ENCODE measurements at places on chromosomes 6 and 20. TPM values are rescaled to one million over a fixed set of nuclear protein-coding genes. Genes with fewer than 3 reads are reported as not detected.

Gene TRIM10
- total RNA-seq = 2.3 TPM

Gene CCND3
- total RNA-seq = 40.6 TPM

Gene NKX2-2
- total RNA-seq = 4.8 TPM

Gene CSNK2A1
- total RNA-seq = 41.5 TPM

Gene SSTR4
- not detected for total RNA-seq

Gene SLC52A3
- total RNA-seq = 0.89 TPM

Gene TTK
- total RNA-seq = 9.2 TPM

Gene HLA-B
- 1,907 TPM for total RNA-seq

DNA sequence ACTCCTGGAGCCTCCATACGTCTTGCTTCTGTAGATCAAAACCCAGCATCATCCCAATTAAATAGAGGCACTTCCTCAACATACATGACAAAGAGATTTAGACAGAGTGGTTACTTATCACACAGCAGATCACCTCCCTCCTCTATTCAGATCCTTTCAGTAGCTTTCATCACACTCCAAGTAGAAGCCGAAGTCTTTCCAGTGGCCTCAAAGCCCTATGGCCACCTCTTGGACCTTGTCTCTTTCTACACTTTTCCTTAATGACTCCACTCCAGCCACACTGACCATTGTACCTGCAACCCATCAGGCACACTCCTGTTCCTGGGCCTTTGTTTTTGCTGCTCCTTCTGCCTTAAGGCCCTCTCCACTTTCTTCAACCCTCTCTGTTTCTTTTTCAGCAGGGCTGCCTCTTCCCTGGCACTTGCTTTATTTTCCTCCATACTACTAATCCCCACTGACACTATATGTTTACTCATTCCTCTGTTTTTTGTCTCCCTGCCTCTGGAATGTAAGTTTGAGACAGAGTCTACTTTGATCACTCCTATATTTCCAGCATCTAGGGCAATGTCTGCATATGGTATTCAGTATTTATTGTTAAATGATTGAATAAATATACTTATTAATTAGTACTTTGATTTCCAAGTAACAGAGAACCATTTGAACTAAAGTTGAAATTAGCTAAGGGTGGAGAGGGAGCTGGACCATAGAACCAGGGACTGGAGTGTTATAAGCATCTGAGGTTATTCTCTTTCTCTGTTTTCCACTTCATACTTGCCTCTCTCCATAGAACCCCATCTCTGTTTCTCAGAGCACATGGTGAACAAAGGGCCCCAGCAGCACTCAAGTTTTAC, 43.4 kb upstream of the TRAM2 start:
- DNase-seq = no peak

DNA sequence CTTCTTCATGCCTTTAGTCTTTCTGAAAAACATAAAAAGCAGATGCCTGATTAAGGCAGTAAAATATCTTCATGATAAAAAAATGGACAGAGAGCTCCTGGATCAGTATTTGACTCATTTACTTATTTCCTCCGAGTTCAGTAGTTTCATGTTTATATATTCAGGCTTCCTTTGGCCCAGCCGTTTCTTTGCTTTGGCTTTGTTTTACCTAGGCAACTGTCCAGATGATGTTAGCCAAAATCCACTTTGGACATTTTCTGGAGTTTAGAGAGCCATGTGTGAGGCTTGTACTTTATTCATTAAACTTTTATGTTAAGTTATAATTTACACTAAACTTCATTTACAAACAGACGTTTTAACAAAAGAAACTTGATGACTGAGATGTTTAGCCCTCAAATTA, 307.1 kb upstream of the RSPO3 start:
- no peak for DNase-seq

DNA sequence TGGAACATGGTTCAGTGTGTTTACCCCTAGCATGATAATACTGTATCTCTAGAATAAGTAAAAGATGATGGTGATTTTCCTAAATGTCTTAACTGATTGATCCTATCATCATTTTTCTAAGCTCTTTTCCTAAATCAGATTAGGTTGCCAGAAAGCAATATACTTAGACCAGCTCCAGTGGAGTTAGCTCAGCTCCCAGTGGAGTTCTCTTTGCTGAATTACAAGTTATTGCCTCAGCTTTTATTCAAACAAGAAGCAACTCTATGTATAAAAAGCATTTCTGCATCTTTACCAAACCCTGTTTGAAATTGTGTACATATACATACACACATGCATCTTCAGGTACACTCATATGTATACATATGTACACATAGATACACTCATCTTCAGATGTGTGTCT, 44.9 kb downstream of the SNX9 start:
- no peak for DNase-seq

GRCh38 chr6:38262609-38263008, 377.1 kb downstream of the BTBD9 start:
- DNase-seq = no peak

GRCh38 chr6:140653972-140654371, 1279.5 kb upstream of the CITED2 start:
- DNase-seq = no peak

- DNase-seq = no peak
These were observed 112.1 kb downstream of the TOX2 start for GRCh38 chr20:44026647-44027342.

GRCh38 chr6:42790549-42791181, 8.8 kb downstream of the BICRAL start:
- no peak for DNase-seq

- no peak for DNase-seq
These were observed 45.2 kb downstream of the HLA-G start for GRCh38 chr6:29872791-29873190.

GRCh38 chr6:134936931-134937330, 13.0 kb downstream of the ALDH8A1 start:
- DNase-seq = no peak

DNA sequence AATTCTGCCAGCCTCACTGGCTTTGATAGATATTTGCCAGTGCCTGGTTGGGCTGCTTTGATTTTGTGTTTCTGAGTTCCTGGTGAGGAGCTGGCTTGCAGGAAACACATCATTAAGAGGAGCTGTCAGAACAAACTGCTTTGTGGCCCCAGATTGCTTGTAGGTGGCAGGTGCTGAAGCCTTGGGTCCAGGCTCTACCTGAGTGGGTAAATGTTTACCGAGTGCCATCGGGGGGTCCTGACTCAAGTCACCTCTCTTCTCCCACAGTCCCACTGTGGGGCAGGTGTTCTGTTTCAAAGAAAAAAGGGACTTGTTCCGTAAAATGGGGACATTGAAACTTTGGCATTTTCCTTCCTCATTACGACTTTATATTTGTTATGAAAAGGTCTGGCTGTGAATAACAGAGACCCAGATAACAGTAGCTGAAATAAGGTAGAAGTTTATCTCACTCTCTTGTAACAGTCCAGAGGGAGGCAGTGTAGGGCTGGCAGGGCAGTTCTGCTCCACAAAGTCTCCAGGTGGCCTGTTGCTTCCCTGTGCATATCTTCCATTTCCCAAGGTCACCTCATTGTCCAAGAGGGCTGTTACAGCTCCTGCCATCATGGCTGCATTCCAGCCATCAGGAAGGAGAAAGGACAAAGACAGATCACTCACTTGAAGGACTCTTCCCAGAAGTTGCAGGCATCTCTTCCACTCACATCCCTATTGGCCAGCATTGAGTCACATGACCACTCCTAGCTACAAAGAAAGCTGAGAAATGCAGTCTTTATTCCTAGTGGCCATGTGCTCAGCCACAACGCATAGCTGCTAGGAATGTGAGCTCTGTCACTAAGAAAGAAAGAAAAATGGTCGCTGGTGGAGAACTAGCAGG, 149.9 kb upstream of the KCNG1 start:
- no peak for DNase-seq
